ENCODE measurements at places on chromosomes 7 and 10. TPM values are rescaled to one million over a fixed set of nuclear protein-coding genes. Genes with fewer than 3 reads are reported as not detected.

EN2 gene
- total RNA-seq: not detected

ZNF777 gene
- total RNA-seq: 15.3 TPM

FAM25A gene
- total RNA-seq: not detected

NKX1-2 gene
- total RNA-seq: 0.25 TPM

NME8 gene
- total RNA-seq: not detected

FAM107B gene
- total RNA-seq: 63.9 TPM

SPDYE16 gene
- total RNA-seq: 1.3 TPM

RBM48 gene
- total RNA-seq: 46.2 TPM

DNA sequence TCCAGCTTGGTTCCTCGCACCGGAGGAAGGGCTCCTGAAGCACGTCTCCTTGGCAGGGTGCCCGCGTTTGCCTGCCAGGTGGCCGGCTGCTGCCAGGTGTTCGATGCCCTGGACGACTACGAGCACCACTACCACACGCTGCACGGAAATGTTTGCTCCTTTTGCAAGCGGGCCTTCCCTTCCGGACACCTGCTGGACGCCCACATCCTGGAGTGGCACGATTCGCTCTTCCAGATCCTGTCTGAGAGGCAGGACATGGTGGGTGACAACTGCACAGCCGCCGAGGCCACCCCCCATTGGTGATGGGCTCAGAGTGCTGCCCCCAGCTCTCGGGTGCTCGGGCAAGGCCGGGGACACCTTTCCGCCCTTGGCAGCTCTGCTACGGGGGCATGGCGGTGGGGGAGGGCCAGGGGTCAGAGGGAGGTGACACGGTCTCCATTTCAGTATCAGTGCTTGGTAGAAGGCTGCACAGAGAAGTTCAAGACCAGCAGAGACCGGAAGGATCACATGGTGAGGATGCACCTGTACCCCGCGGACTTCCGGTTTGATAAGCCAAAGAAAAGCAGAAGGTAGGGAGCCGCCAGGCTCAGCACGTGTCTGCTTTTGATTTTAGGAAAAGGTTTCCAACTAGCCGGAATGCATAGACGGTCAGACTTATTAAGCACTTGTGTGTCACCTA lies 1.1 kb downstream of the ZNF511 start:
- no peak for DNase-seq

GRCh38 chr10:79244841-79245504 lies 102.3 kb upstream of the PPIF start:
- no peak for DNase-seq

GRCh38 chr10:118832241-118832651 lies 77.5 kb upstream of the CACUL1 start:
- DNase-seq: no peak

DNA sequence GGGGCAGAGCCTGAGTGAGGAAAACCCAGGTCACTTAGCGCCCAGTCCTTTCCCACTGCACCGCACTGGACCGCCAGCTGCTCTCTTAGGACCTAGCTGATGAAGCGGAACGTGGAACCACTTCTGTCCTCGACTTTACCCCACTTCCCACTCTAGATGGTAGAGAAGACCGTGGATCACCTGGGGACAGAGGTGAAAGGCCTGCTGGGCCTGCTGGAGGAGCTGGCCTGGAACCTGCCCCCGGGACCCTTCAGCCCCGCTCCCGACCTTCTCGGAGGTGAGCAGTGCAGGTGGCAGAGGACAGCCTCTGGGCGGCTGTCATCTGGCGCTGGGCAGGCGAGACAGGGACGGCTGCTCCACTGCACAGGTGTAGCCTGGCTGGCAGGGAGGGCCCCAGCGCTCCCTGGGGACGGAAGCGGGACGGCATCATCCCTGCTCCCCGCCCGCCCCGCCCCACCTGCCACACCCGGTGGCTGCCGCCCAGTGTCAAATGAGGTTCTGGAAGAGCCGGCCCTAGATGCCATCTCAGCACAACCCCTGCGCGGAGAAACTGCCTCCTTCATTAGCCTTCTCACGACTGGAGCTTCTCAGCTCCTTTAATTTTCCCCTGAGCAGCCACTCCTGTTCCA lies 11.7 kb downstream of the PLAC9 start:
- DNase-seq: no peak

GRCh38 chr10:48523820-48524758 lies 80.8 kb downstream of the ARHGAP22 start:
- DNase-seq: no peak

GRCh38 chr7:132066761-132067171 lies 509.5 kb downstream of the PLXNA4 start:
- DNase-seq: peak; percentile 55

GRCh38 chr7:79282882-79283602 lies 170.4 kb downstream of the MAGI2 start:
- DNase-seq: no peak

DNA sequence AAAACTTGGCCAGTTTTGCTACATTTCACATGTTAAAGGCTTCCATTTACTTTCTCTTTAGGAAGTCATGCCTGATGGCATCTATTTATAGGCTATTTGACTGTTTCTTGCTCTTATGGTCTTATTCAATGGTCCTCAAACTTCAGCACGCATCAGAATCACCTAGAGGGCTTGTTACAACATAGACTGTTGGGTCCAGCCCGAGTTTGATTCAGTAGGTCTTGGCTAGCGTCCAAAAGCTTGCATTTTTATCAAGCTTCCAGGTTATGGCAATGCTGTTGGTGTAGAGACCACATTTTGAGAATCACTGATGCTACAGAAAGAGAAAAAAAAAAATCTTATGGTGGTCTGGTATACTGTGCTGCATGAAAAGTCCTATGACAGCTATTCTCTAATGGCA lies 51.9 kb downstream of the MTPN start:
- no peak for DNase-seq

GRCh38 chr10:70607936-70608335 lies 5.4 kb upstream of the PRF1 start:
- DNase-seq: no peak

DNA sequence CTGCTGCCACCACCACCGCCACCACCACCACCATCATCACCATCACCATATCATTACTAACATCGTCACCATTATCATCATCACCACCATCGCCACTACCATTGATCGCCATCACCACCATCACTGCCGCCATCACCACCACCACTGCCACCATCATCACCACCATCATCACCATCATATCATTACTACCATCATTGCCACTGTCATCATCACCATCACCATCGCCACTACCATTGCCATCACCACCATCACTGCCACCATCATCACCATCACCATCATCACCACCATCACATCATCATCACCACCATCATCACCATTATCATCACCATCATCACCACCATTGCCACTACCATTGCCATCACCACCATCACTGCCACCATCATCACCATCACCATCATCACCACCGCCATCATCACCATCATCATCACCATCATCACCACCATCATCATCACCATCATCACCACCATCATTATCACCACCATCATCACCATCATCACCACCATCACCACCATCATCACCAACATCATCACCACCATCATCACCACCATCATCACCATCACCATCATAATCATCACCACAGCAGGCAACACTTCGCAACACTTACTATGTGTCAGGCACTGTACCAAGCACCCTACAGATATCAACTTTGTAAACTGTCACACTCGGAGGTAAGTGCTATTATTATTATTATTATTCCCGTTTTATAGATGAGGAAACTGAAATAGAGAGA lies 19.3 kb downstream of the NMT2 start:
- DNase-seq: no peak

DNA sequence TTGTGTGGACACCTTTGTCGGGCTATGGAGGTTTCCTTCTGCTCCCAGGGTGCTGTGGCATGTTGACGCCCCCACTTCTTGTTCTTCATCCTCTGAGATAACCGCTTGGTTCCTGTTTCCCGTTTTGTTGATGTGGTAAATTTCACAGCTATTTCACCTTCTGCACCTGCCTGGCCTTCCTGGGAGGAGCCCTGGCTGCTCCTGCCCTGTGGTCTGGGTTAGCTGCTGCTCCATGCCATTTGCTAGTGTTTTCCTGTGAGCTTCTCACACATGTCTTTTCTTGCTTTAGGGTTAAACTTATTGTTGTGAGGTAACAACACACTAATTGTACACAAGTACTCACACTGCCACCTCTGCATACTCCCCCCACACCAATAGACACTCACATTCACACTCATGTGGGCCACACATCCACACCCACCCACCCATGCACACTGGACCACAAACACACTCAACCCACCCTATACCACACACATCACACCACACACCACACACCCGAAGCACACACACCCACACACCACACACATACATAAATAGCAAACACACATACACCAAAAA lies 46.5 kb upstream of the MSMB start:
- no peak for DNase-seq

DNA sequence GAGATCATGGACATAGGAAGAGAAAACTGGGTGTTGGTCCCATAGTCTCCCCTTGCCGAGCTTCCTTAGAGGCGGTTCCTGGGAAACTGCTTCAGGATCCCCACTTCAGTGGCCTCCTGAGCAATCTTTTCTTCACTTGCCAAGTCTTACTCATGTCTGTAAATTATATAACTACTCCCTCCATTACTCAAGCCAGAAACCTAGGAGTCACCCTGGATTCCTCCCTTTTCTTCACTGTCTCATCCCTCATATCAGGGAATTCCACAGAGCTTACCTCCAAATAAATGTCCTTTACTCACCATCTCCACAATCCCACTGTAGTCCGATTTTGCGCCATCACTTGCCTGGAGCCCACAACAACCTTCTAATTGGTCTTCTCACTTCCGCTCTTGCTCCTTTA lies 29.1 kb upstream of the TRUB1 start:
- no peak for DNase-seq

DNA sequence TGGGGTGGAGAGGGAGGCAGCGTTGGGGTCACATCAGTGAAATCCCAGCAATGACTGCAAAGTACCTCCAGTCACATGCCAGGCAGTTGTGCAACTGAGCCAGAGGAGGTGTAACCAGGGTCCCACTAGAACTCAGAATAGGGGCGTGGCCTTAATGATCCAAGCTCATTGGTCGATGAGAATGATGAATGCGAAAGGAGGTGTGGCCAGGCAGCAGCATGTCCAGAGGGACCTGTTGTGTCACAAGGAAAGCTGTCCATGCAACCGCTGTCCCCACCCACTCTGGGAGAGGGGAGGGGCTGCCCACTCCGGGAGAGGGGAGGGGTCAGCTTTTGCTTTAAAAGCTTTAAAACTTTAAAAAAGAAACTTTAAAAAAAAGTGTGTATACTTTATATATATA lies 25.3 kb upstream of the MTPAP start:
- no peak for DNase-seq

DNA sequence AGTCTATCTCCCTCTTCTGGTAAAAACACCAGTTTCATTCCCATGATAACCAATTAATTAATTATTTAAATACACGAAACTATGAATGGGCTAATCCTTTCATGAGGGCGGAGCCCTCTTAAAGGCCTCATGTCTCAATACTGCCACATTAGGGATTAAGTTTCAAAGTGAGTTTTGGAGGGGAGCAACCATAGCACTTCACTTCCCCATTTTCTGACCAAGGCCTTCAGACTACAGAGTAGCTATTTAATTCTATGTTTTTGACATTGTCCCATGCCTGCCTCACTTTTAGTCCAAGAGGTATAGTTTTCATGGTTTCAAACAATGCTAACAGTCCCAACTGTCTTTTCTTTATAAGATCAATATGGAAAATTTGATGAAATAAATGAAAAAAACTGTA lies 618.6 kb downstream of the ZWINT start:
- no peak for DNase-seq

DNA sequence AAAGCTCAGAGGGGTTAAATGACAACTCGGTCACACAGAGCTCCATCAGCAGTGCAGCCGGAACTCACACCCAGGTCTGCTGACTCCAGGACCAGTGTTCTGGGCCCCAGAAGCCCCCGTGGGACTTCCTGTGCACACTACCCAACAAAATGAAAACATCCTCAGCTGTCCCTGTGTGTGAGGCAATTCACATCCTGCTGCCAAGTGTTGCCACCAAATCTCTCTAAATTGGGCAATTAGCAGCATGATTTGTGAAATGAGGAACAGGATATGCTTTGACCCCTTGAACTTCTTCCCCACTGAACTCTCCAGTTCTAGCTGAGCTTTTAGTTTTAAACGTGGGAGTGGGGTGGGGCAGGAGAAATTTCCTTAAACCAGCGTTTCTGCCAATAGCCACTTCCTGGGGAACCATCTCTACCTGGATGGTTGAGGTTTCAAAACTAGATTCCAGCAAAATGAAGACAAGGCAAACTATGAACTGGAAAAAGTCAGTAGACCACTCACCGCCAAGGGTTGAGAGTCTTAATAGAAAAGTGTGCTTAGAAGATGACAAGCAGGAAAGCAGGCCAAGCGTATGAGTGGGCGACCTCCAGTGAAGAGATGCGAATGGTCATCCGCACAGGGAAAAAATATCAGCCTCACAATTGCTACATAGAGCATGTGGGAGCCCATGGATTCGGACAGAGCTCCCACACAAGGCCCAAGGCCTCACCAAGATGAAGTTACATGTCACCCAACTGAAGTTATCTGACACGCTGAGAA lies 51.9 kb upstream of the CHST15 start:
- DNase-seq: no peak

DNA sequence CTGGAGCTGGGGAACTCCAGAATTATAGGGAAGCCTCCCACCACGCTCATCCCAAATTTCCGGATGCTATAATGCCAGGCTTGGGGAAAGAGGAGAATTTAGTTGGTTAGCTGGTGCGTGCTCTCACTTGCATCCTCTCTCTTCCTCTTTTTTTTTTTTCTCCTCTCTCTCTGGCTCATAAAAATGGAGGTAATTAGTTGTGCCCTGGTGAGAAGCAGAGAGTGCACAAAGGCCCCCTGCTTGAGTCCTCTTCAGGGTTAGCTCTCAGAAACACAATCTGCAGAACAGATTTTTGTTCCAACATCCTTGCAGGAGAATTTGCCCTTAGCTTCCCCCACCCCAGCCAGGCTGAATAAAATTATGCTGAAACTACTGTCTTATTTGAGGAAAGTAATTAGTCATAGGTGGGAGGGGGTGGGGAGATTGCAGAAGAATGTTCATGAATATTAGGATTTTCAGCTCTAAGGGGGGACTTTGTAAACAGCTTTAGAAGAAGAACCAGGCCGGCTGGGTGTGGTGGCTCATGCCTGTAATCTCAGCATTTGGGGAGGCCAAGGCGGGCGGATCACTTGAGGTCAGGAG lies 7.6 kb downstream of the SERPINE1 start:
- no peak for DNase-seq

DNA sequence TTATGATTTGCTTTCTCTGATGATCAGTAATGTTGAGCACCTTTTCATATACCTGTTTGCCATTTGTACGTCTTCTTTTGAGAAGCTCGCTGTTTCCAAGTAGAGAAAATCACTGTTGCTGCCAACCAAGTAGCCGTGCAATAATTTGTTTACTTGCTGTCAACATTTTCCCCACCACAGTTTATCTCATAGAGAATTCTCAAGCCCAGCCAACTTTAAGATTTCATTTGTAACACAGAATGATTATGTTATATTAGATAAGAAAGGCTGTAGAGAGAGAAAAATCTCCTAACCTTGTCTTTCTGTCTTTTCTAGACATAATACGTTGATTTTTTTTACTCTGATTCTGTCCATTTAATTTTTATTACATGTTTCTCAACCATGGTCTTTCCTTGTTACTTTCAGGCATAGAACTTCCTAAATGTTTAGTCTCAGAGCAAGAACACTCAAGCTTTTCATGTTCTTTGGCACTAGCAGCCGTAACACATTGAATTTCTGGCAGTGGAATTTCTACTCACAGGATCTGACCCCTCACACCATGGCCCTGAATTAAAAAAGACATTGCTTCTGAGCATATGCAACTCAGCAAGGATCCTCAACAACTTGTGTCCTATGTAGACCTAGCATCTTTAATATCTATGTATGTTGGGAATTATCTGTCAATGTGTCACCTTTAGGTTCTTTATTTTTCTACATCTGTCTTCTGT lies 23.1 kb downstream of the RPA3 start:
- no peak for DNase-seq

GRCh38 chr10:104327745-104328645 lies 10.3 kb downstream of the ITPRIP start:
- DNase-seq: no peak

Data from dorsolateral prefrontal cortex (tissue), 122 donors.